ENCODE measurements at places on chromosomes 13 and 19.

DNA sequence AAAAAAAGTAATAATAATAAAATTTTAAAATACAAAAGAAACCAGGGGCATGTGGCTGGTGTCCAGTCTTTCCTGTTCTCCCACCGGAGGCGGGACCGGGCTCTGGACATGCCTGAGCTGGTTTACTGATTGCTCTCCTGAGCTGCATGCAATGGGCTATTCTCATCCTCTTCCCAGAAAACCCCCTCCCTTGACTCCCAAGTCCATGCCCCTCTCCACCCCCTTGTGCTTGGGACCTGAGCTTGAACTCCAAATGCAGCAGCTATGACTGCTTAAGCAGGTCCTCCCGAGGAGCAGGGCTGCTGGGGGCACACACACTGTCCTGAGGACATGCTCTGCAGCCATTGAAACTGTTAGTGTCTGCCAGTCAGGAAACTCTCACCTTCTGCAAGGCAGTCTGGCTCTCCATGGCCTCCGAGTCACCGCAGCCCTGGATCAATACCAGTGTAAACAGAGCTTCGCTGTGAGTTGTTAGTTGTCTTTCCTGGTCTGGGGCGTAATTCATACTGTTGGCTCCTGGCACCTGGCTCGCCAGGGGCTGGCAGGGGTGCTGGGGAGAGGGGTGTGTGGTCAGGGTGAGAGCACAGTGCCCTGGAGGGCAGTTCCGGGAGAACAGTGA lies 41.6 kb upstream of the CHST8 start:
- no peak for DNase-seq

DNA sequence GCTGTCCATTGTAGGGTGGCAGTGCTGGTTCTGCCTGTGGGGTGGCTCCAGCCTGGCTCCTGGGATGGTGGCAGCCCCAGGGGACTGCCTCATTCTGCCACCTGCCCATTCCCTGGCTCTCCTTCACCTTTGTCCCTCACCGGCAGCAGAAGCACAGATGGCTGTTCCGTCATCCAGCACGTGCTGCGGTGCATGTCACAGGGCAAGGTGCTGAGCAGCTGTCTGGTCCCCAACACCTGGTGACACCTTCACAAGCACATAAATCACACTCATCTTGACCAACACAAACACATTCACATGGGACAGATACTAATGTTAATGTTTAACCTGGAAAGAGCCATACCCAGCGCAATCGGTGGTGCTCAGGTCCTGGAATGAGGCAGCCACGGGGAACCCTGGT lies 126.8 kb downstream of the UQCRFS1 start:
- DNase-seq: no peak

DNA sequence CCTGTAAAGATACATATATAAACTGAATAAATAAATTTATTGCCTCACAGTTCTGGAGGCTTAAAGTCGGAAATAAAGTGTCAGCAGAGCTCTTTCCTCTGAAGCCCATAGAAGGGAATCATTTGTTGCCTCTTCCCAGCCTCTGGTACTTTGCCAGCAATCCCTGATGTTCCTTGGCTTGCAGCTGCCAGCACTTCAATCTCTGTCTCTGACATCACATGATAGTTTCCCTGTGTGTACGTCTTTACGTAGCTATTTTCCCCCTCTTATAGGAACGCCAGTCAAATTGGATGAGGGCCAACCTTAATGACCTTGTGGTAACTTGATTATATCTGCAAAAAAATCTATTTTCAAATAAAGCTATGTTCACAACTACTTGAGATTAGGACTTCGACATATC lies 250.9 kb downstream of the LIG4 start:
- DNase-seq: no peak

DNA sequence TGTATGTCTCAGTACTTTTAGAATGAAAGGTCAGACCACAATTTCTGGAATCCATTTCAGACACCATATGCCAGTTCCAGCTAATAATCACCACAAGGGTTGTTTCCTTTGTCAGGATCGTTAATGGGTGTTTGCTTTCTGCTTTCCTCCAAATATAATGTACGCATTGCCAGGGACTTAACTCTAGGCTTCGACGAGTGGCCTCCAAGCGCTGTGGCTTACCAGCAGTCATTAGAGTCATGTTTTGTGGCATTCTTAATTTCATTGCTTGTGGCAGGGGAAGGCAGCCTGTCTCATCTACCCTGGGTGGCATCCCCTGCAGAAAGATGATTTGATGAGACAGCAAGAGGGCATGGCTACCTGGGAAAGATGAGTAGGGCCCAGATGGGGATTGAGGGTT lies 22.5 kb downstream of the SAFB start:
- no peak for DNase-seq

DNA sequence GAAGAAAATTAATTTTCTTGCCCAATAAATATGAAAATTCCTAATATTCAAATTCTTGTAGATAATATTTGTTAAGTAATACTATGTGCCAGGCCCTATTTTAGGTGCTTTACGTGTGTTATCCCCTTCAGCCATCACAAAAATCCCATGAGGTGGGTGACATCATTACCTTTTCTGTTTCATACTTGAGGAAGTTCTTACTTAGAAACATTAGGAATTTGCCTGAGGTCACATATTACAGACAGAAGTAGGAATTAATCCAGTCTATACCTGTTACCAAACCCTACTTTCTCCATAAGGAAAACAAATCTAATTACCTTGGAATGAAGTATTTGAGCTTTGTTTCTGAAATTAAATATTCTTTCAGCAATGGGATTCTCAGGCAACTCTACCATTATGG lies 336.1 kb downstream of the GPC6 start:
- no peak for DNase-seq

DNA sequence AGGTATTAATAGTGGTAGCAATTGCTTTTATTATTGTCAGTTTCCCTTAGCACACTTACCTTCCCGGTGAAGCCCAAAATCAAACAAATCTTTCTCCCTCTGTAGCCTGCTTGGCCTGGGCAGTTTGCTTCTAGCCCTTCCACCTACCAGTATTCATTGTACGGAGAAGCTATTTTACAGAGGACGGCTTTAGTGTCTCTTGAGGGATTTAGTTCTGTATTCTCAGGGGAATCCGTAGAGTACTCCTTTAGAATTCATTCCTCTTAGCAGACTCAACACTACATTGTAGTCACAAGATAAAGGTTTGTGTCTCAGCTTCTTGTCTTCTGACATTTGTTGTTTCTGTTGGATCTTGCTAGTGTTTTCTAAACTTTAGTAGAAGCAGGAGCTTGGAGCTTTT lies 24.1 kb upstream of the WTIP start:
- DNase-seq: no peak

- DNase-seq: no peak
Measured at GRCh38 chr19:4556597-4557127, 2.8 kb downstream of the SEMA6B start.

GRCh38 chr13:85503797-85504196 lies 295.4 kb downstream of the SLITRK6 start:
- no peak for DNase-seq

DNA sequence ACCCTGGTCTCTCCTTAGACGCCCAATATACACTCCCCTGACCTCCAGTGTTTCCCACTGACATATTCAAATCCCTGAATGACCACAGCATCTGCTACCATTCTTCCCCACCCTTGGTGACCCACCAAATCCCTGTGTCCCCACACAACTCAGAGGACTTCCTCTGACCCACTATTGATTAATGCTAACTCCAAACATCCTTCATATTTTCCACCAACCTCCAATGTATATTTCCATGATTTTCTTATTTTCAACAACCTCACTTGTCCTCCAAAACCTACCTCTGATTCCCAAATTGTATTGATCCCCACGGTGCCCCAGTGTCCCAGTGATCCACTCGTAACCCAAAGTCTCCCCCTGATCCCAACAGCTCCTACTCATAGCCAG lies 526 bp upstream of the DMWD start:
- DNase-seq: no peak

GRCh38 chr13:39072842-39073241 lies 34.6 kb downstream of the NHLRC3 start:
- DNase-seq: no peak

DNA sequence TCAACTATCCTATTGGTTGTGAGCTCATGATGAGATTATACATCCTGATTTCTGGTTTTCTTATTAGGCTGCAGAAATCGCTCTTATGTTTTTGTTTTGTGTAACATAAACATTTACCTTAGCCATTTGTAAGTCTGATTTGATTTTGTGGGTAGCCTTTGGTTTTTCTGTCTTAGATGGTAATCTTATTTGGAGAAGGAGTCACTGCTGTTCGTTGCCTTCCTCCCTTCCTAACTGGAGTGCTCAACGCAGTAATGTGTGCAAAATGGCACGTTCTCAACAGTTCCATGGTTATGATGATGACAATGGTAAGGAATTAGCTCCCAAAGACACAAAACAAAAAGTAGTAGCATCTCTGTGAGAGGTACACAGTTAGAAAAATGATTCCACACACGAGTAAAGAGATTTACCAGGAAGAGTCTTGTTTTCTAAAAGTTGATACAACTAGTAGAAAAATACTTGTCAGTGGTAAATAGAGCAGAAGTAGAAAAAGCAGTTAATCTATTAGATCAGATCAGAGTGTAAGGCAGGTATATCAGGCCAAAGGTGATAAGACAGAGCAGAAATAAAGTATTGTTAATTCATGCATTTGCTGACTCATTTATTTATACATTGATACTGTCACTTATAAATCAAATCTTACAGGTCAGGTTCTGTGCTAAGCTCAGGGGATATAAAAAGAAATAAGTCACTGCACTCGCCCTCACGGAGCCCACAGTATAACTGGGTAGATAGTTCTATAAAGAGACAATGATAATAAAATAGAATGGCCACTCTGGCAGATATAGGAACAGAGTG lies 270.0 kb downstream of the NALCN start:
- no peak for DNase-seq

- no peak for DNase-seq
Measured at GRCh38 chr19:3374369-3375112, 8.2 kb downstream of the NFIC start.

- DNase-seq: no peak
Measured at GRCh38 chr13:112828082-112828699, 138.4 kb downstream of the ATP11A start.

DNA sequence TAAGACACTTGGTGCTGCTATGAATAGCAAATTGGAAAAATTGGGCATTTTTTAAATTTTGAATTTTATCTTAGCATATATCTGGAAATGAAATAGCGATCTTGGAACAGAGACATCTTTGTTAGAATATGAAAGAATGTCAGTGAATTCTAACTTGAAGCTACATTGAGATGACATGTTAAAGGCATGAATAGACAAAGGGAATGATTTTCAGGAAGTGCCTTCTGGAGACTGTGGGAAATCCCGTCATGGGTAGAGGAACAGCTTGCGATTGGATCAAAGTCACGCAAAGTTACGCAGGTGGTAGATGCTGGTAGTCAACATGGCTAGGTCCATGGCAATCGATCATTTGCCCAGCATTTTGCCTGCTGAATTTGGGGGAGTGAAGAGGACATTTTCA lies 43.5 kb downstream of the LRCH1 start:
- DNase-seq: no peak

DNA sequence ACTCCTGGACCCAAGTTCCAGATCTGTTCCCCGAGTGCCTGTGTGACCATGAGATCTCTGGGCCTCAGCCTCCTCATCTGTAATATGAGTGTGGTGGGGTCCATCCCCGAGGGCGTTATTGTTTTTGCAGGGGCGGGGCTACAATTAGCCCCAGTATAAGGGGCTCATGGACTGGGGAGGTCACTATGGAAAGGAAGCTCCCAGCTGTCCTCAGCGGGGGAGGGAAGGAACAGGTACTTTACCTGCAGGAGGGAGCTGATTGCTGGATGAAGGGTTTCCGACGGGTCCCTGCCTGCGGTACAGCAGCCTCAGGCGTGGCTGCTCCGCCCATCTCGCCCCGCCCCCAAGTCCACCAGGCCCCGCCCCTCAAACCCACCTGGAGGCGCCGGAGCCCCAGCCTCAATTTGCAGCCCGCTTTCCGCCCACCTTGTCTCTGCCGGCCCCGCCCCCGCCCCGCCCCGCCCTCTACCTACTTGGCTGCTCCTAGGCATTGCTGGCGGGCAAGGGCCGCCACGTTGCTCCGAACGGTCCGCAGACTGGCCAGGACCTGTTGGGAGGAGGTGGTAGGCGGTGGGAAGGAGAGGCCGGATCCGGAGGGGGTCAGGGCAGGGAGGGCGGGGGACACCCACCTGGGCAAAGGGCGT lies 5.5 kb downstream of the PDE4C start:
- DNase-seq: no peak

DNA sequence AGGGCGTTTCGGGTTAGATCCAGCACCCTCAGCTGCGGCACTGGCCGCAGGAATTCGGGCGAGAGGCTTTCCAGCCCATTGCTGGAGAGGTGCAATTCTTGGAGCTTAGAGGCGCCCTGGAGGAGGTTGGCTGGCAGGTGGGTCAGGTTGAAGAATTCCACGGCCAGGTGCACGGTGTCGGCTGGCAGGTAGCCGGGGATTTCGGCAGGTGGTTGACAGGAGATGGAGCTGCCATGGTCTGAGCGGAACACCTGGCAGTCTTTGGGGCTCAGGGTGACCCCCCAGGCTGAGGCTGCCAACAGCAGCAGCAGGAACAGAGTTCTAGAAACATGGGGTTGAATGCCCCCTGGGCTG lies 1.3 kb downstream of the LRG1 start:
- no peak for DNase-seq

- no peak for DNase-seq
Measured at GRCh38 chr13:67069117-67069767, 160.9 kb downstream of the PCDH9 start.

DNA sequence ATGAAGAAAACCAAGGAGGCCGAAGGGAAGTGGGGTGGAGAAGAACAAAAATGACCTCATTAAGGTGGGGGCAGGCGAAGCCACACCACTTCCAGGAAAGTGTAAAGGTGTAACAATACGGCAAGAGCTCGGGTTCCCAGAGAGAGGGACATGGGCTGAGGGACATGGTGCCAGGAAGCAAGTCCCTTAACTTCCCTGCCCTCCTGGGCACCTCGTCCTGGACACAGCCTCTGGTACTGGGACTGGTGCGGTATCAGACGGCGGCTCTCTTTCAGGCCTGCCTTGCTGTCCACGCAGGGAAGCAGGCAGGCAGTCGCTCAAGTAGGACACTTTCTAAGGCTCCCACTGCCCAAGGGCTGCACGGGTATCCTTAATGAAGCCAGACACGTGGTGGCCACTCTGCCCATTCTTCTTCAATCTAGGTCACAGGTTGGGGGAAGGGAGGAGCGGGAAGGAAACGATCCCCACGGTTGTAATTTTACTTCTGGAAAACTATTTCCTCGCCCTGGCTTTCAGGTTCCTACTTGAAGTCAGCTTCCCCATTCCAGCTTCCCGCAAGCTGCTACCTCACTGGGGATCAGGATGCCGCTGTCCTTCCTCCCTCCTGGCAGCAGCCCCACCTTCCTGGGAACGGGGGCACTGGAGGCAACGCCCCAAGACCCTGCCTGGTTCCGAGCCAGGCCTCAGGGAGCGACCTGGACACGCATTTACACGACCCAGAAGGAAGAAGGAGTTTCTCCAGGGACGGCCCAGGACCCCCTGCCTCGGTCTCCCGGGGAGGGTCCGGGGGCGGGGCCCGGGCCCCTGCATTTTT lies 1.2 kb downstream of the AP3D1 start:
- DNase-seq: no peak

DNA sequence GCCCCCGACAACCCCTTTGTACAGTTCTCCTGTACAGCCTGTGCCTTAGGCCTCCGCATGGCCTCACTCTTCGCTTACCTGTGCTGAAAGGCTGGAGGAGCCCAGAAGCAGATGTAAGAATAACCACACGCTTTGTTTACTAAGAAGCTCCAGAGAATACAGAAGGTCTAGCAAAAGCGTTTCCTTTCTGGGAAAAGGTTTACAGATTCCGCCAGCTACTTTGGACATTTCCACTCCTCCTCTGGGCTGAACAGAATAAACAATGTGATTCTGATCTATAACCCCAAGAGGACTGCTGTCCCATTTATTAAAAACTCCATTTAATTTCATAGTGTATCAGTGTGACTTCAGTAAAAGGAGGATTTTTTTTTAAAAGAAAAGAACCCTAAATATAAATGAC lies 339.2 kb downstream of the DNAJC15 start:
- DNase-seq: no peak
